ENCODE measurements at places on chromosomes 5 and 9.

DNA sequence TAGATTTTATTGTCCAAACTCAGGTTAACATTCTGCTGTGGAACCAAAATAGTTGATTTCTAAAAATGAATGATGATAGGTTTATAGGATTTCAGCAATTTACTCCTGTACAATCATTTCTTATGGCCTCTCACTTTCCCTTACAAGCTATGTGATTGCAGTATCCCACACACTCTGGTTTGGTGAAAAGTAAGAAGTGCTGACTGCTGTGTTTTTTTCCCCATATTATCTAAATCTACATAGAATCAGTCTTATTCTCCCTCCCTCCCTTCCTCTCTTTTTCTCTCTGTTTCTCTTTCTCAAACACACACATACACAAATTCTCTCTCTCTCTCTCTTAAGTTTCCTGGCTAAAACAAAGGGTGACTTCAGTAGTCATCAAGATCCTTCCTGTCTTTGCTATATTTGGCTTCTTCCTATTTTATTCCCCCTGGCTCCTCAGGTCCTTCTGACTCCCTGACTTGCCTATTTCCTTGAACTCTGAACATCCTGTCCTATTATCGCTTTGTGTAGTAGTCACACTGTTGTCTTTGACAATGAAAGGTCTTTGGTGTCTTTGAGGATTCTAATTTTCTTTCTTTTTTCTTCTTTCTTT is 55.9 kb upstream of the HAPLN1 start:
- no peak for DNase-seq

- DNase-seq: no peak
These were observed 10.6 kb upstream of the F2RL1 start for GRCh38 chr5:76808141-76808691.

GRCh38 chr5:169223595-169223953 is 77.4 kb downstream of the SLIT3 start:
- DNase-seq: peak; percentile 63

DNA sequence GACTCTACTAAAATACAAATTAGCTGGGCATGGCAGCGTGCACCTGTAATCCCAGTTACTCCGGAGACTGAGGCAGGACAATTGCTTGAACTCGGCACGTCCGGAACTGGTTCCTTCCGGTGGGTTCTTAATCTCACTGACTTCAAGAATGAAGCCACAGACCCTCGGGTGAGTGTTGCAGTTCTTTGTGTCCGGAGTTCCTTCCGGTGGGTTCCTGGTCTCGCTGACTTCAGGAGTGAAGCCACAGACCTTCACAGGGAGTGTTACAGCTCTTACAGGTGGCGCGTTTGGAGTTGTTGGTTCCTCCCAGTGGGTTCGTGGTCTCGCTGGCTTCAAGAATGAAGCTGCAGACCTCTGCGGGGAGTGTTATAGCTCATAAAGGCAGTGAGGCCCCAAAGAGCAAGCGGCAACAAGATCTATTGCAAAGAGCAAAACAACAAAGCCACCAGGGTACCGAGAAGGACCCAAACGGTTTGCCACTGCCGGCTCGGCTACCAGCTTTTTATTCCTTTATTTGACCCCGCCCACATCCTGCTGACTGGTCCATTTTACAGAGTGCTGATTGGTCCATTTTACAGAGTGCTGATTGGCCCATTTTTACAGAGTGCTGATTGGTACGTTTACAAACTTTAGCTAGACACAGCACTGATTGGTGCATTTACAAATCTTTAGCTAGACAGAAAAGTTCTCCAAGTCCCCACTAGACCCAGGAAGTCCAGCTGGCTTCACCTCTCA is 28.6 kb upstream of the SLC6A19 start:
- DNase-seq: no peak

- peak; percentile 90 for DNase-seq
These were observed at the start of gene RAB3C for GRCh38 chr5:58582803-58583491. Gene RAB3C, plus strand, starts transcription at chr5:58583075. Its CDS starts 134 bp downstream, at chr5:58583209.

Measured in AG10803 (cell line).